Endodermal cell (in vitro differentiated cells): ENCODE measurements at places on chromosomes 4 and X. TPM values are rescaled to one million over a fixed set of nuclear protein-coding genes. Genes with fewer than 3 reads are reported as not detected.
A peak's percentile ranks its signal among the peaks of the same experiment; 100 is the strongest.

GRCh38 chr4:123581802-123582201, 185.2 kb downstream of the SPRY1 start:
- no peak for DNase-seq

DNA sequence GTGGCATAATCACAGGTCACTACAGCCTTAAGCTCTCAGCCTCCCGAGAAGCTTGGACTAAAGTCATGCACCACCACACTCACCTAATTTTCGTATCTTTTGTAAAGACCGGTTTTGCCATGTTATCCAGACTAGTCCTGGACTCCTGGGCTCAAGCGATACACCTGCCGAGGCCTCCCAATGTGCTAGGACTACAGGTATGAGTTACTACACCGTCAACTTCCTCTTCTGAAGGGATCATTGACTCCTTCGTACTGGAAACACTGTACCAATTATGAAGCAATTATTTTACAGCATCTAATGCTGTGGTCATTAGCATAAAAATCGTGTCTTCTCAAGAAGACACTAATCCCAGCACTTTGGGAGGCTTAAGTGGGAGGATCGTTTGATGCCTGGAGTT, 35.2 kb downstream of the PDS5A start:
- no peak for DNase-seq

GRCh38 chrX:50668860-50669259, 145.1 kb downstream of the SHROOM4 start:
- no peak for DNase-seq

- DNase-seq, result no peak
These were observed 158.7 kb downstream of the SPRY1 start for GRCh38 chr4:123555233-123555806.

DNA sequence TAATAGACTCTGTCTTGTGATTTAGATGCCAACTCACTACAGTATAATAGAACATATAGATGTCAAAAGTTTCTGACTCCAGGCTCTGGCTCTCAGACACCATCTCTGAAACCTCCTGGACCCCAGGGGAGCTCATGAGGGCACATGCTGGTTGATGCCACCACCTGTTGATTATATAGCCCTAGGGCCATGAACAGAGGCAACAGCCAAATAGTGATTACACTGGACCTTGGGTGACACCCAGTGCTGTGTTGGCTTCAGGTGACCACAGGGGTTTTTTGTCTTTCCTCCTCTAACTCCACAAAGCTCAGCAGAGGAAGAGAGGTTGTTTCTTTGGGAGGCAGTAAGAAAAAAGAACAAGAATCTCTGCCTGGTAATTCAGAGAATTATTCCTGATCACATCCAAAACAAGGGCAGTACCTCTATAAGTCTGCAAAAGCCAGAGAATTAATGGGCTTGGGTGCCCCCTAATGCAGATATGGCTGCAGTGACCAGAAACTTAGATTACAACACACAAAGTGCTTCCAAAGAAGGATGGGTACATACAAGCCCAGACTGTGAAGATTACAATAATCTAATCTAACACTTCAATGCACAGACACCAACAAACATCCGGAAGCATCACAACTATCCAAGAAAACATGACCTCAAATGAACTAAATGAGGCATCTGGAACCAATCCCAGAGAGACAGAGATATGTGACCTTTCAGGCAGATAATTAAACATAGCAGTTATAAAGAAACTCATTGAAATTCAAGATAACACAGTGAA, 1920.6 kb downstream of the ARAP2 start:
- peak; percentile 32 for DNase-seq

DNA sequence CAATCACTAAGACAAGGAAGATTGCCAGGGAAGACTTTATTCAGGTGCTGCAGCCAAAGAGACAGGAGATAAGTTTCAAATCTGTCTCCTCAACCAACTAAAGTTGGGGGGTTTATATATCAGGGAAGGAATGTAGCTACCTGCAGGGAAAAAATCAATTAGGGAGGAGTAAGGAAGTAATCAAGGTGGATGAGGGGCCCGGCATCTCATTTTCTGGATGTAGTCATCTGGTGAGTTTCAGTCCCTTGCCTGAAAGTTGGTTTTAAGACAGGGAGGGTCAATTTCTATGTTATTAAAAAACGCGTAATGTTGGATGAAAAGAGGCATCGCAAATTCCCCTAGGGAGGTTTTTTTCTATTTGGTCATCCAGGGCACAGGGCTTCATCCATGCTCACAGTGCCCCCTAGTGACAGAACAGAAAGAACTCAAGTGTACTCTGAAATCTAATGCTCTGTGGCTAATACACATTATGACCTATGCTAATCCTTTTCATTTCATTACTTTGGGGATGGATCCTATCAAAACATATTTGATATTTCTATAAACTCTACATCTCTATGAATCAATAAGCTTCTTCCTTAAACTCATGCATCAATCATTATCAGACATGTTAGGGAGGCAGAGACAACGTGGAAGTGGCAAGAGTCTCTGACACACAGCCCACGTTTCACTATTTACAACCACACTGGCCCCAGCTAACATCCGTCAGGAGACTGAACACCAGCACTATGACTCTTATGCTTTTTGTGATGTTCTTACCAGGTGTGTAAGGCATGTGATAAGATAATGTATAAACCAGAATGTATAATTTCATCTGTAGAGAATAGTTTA, 1577.0 kb upstream of the TENM3 start:
- DNase-seq, result peak; percentile 70

DNA sequence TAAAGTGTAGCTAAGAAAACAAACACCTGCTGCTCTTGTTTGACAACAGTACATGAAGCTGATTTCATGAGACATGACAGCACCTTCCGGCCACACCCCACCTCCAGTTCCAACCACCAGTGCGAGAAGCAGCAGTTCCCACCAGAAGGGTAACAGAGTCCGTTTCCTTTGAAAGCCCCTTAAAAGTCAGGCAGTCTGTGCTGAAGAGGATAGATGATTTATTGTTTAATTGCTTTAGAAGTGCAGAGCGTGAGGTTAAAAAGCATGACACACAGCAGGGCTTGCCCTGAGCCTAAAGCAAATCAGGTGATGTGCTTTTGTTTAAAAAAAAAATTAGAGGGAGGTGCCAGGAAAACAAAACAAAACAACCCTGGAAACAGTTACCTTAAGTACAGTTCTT, 82.6 kb downstream of the HADH start:
- no peak for DNase-seq

DNA sequence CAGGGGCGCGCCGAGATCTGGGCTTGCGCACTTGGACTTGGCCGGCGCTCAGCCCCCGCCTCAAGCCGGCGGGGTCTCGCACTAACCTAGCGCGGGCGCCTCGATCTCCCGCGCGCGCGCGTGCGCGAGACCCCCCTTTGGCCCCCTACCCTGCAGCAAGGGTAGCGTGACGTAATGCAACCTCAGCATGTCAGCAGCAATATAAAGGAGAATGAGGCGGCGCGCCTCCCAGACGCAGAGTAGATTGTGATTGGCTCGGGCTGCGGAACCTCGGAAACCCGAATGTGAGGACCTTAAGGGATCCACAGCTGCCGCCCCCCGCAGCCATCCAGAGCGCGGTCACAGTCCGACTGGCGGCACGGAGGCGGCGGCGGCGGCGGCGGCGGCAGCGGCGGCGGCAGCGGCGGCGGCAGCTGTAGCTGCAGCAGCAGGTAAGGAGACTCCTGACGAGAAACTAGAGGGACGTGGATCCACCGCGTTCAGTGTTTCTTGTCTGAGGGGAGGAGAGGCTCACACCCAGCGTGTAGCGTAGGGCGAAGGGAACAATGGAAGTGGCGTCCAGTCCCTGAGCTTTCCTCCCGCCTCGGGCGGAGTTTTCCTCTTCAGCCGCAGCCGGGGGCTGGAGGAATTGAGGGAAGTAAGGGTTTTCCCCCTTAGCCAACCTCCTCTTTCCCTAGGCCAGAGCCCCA, at the start of the genes SATL1 and ZNF711:
Gene SATL1 (minus strand): TSS at position 19 of the 689 bp plus-strand sequence. CDS start 134,811 bp downstream, outside the sequence.
Gene ZNF711 (plus strand): TSS at position 231 of the 689 bp plus-strand sequence. CDS start 3,582 bp downstream, outside the sequence.
- DNase-seq, result peak; percentile 91

GRCh38 chr4:55127521-55127920, 2.1 kb upstream of the KDR start:
- no peak for DNase-seq

DNA sequence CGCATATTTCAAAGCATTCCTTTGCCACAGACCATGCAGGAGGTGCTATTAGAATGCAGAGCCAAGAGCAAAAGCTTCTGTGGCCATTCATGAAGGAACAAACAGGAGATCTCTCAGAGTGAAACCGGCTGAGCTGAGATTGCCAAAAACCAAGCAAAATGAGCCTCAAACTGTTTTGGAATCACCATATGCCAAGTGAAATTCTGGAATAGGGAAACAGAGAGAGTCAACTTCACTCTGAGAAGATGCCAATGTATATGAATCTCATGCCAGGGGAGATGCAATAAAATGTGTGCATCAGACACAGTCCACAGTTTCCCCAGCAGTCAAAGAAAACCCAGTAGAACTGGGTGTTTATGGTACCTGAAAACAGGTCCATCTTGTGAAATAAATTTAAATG, 42.3 kb downstream of the SRPX start:
- DNase-seq, result no peak

DNA sequence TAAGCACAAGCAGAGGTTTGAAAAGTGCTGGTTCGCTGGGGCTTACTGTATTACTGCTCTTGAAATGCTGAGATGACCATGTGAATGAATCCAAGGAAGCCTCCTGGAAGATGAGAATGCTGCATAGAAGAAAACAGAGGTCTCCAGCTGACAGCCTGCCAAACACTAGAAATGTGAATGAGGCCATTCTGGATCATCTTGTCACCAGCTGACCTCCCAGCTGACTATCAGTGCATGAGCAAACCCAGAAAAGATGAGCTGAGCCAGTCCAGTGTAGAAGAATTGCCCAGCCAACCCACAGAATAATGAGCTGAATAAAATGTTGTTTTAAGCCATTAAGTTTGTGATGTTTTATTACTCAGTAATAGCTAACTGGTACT, 49.1 kb upstream of the DYNLT3 start:
- no peak for DNase-seq

DNA sequence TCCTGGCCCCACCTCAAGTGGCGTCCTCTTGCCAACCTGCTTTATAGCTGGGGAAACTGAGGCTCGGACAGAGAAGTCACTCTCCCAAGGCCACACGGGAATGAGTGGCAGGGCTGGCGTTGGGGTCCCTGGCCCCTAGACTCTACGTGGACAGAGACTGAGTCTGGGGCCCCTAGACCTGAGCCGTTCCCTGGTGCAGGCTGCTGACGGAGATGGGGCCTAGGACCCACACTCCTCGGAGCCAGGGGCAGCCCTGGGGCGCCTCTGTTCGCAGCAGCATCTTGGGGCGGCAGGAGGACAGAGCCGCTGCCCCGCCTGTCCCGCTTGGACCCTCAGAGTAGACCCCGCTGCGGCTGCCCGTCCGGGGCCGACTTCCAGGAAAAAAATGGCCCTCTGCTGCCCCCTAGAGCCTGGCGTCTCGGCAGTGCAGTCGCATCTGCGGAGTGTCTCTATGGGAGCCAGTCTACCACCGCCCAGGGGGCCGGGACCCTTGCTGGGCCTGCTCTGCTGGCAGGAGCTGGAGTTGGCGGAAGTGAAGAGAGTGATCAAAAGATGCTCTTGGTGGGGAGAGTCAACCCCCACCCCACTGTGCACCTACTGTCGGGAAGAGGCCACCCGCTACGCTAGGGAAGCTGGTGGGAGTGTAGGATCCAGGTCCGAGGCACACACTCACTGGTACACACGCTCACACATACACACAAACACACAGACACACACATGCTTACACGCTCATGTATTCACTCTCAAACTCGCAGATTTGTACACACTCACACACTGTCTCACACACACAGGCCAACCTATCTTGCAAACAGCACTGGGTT, 220.1 kb downstream of the AFAP1 start:
- peak; percentile 95 for DNase-seq

- no peak for DNase-seq
These were observed 51.8 kb downstream of the RGS12 start for GRCh38 chr4:3344596-3344995.

- DNase-seq, result no peak
These were observed 21.2 kb downstream of the L1CAM start for GRCh38 chrX:153864561-153865320.

DNA sequence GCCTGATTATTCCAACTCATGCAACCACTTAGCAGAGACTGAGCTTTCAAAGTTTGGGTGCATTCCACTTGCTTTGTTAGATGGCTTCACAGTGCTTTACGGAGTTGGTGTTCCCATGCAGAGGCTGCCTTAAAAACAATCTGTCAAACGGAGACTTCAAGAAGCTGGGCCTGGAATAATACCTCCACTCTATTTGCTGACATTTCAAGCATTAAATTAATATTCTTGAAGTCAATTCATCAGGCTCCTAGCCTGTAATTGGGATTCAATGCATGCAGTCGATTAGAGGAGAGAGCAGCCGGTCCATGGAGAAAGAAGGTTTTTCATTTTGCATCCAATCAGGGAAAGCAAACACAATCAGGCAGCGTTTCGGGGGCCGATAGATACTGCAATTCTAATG, 314.7 kb upstream of the PRKX start:
- DNase-seq, result no peak

DNA sequence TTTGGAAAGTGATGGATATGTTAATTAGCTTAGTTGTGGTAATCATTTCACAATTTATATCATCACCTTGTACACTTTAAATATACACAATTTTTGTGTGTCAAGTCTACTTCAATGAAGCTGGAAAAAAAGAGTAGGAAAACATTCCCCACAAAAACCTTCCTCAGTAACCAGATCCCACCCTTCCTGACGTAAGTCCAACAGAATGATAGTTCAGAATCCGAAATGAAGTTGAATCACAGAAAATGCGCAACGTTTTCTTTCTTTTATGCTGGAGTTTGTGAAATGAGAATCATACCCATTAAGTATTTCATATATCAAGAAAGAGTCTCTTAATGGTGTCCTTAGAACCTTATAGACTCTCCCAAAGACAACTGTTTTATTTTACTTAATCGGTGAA, 292.9 kb downstream of the USP46 start:
- DNase-seq, result no peak

- no peak for DNase-seq
These were observed 93.4 kb upstream of the RXFP1 start for GRCh38 chr4:158428242-158428641.

DNA sequence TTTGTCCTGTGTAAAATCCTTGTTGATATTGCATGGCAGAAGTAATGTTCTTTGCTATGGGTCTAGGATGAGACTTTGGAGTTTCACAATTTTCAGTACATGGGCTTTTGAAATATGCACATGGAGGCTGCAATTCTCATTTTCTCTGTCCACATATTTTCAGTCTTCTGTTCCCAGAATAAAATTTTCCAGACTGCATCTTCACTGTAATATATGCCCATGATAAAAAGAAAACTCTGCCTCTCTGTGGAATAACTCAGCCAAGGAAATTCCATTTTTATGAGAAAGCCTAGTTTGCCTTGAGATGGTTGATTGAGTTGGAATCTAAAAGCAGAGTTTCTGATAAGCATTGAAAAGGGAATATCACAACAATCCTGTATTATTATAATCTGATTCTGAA, 601.4 kb upstream of the AADAT start:
- DNase-seq, result no peak

GRCh38 chr4:158003212-158003611, 169.6 kb downstream of the GASK1B start:
- no peak for DNase-seq

NDP gene
- total RNA-seq, result not detected in 3 replicates

CENPVL1 gene
- total RNA-seq, result 0.63 and 0.64 TPM in 2 replicates

GC gene
- 1.0 TPM in 1 of 2 replicates, not detected in the other for total RNA-seq

PTCHD1 gene
- total RNA-seq, result 0.92 and 1.8 TPM in 2 replicates

ZNF630 gene
- total RNA-seq, result 3.1 and 3.6 TPM in 2 replicates

RASL11B gene
- total RNA-seq, result 6.4 to 7.6 TPM (median 7.0 TPM) in 3 replicates
